Fibroblast of skin of scalp (primary cell): ENCODE measurements at places on chromosomes 2 and 18.

DNA sequence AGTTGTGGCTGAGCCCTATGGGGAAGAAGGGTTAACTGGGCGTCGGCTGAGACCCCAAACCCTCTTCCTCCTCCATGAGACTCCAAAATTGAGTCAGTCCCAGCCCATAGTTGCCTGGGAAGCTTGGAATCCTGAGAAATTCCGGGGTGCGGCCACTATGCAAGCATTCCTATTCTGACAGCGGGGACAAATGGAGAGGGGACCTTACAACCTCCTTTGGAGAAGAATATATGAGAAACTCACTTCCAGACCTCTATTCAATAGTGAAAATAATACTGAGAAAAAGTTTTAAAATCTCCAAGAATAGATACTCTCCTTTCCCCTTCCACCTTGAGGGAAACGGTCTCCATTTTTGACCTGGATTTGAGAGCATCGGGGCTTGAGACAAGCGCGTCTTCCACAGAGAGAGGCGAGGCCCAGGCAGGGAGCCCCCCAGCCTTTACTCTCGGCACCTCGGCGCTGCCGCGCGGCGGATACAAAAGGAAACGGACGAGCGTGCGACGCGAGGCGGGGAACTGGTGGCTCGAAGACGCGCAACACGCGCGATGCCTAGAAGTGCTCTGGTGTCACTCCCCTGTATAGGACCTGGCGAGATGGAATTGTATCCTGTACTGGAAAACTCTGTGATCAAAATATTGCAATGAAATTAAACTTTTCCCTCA is 11.1 kb downstream of the NR4A2 start:
- DNase-seq = no peak

DNA sequence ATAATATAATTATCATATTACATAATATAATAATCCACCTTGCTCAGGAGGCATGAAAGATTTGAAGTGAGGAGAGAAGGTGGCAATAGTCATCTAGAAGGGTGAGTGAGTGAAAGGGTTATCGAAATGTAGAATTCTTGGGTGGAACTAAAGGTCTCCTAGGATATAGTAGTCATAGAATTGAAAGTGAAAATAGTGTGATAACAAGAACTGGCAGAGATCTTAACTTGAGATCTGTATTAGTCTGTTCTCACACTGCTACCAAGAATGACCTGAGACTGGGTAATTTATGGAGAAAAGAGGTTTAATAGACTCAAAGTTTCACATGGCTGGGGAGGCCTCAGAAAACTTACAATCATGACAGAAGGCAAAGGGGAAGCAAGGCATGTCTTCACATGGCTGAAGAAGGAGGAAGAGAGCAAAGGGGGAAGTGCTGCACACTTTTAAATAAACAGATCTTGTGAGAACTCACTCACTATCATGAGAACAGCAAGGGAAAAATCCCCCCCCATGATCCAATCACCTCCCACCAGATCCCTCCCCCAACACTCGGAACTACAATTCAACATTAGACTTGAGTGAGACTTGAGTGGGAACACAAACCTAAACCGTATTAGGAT is 351.5 kb downstream of the NR4A2 start:
- DNase-seq = no peak

- peak; percentile 8 for DNase-seq
These were observed 15.9 kb upstream of the CHAC2 start for GRCh38 chr2:53751728-53752127.

- peak; percentile 56 for DNase-seq
These were observed 86.6 kb downstream of the ASB1 start for GRCh38 chr2:238513346-238513745.

- no peak for DNase-seq
These were observed 34.1 kb upstream of the ANKRD62 start for GRCh38 chr18:12059334-12060181.
